NCI-H1092 (cell line): ENCODE measurements at places on chromosomes 6 and 20.

DNA sequence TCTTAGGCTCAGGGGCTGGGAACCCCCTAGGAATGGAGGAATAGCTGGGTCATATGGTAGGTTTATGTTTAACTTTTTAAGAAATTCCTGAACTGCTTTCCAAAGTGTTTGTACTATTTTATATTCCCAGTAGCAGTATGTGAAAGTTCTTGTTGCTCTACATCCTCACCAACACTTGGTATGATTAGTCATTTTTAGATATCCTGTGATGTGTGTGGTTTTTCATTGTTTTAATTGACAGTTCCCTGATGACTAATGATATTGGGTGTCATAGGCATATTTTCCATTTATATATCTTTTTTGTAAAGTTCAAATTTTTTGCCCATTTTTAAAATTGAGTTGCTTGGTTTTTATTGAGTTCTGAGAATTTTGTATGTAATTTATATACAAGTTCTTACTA is 72.3 kb downstream of the SLC16A10 start:
- DNase-seq, result no peak

- no peak for DNase-seq
These were observed 85.3 kb downstream of the NKAIN2 start for GRCh38 chr6:123888771-123889513.

GRCh38 chr6:69286331-69286730 is 510.5 kb downstream of the LMBRD1 start:
- DNase-seq, result peak; percentile 12

GRCh38 chr6:157020398-157020797 is 243.2 kb downstream of the ARID1B start:
- no peak for DNase-seq

- DNase-seq, result no peak
These were observed 427.8 kb downstream of the PREX1 start for GRCh38 chr20:48400009-48400408.

GRCh38 chr6:135830452-135830881 is 21.0 kb upstream of the PDE7B start:
- DNase-seq, result no peak

DNA sequence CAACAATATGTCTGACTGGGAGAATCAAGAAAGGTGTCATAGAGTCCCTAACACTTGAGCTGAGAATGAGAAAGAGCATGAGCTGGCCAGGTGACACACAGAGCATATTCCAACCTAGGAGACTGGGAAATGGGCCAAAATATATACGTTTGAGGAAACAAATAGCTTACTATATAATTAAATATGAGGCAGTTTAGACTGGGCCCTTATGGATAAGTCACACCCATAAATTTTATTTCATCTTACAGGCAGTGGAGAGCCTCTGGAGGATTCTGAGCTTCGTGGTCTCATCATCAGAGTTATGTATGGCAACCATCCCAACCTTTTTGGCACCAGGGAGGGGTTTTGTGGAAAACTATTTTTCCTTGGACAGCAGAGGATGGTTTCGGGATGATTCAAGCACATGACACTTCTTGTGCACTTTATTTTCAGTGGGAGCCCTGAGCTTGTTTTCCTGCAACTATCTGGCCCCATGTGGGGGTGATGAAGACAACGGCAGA is 12.9 kb upstream of the NQO2 start:
- DNase-seq, result no peak

DNA sequence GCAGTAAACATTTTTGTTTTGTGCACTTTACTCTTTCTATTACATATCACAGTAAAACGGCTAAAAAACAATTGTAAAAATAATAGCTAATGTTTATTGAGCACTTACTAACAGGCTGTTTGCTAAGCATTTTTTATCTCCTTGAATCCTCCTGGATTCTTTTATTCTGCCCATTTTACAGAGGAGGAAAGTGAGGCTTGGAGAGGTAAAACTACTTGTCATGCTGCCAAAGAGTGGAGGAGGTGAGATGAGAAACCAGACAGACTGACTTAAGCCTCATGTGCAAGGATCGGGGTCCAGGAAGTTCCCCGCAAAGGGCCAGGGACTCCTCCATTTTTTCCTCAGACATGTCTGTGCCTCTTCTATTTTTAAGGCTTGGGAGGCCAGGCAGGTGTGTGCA is 63.6 kb downstream of the DLGAP4 start:
- DNase-seq, result no peak

- no peak for DNase-seq
These were observed 5.4 kb upstream of the RAB44 start for GRCh38 chr6:36692220-36692619.

DNA sequence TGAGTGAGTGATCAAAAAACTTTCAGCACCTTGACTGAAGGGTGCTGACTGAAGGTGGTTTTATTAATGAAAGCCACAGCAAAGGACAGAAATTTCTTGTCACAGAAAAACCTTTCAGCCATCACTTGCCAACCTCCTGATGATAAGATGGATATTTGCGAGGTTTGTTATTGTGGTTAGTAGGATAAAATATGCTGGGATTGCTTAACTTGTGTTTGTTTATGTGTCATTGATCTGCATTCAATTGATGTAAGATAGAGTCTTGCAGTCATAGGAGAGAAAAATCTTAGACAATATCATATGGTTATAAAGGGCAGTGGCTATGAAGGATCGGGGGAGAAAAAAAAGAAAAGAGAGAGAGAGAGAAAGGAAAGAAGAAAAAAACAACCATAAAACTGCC is 1.2 kb downstream of the TSBP1 start:
- DNase-seq, result no peak

DNA sequence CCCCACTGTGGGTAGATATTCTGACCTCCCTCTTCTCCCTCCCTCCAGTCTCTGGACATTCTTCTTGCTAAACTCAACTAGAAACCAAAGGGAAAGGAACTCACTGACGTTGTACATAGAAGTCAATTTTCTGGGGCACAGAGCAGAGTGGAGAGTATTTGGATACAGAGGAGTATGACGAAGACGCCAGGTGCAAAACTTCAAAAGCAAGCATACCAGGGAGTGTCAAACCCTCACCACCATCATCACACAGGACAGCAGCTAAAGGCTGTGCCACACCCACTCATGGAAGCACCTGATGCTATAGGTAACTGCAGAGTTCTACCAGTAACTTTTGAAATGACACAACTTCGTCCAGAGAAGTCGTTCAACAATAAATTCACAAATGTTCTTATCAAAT is 64.8 kb downstream of the FYN start:
- no peak for DNase-seq

DNA sequence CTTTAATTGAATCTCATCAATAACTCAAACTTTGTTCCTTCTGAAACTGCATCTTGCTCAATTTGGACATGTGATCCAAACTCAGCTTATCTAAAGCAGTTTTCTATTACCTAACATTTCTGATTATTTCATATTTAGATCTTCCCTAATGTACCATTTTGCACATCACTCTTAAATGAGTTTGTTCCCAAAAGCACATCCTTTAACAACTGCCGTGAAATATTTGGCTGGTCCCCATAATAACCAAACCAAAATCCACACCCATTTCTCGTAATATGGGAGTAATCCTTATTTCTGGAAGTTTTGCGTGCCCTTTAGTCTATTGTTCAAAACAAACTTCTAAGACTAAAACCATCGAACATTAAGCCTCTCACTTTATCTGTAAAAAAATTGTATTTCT is 94.9 kb downstream of the TASP1 start:
- DNase-seq, result no peak

GRCh38 chr6:75205776-75206575 is at the start of gene COL12A1:
TSS of gene COL12A1 (minus strand) at chr6:75206053. CDS start at chr6:75202792, 3,261 bp downstream.
- no peak for DNase-seq

- no peak for DNase-seq
These were observed 841.1 kb upstream of the MANEA start for GRCh38 chr6:94736236-94736635.

DNA sequence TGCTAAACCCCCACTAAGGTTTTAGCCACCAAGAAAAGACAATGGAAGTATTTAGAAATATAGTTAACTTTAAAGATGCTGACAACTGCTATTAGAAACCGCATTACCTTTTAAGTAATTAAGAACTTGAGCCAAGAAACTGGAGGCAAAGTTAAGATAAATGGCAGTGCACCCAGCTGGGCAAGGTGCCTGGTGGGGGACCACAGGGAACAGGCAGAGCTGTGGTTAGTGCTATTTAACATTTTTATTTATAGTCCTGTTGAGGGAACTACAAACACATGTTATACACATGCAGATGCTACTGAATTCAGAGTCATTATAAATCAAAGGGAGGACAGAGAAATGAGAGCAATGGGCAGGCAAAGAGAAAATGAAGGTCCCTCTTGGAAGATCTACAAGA is 447.9 kb downstream of the TFAP2B start:
- no peak for DNase-seq

- DNase-seq, result peak; percentile 88
These were observed 437.8 kb downstream of the CDH26 start for GRCh38 chr20:60395991-60396390.

DNA sequence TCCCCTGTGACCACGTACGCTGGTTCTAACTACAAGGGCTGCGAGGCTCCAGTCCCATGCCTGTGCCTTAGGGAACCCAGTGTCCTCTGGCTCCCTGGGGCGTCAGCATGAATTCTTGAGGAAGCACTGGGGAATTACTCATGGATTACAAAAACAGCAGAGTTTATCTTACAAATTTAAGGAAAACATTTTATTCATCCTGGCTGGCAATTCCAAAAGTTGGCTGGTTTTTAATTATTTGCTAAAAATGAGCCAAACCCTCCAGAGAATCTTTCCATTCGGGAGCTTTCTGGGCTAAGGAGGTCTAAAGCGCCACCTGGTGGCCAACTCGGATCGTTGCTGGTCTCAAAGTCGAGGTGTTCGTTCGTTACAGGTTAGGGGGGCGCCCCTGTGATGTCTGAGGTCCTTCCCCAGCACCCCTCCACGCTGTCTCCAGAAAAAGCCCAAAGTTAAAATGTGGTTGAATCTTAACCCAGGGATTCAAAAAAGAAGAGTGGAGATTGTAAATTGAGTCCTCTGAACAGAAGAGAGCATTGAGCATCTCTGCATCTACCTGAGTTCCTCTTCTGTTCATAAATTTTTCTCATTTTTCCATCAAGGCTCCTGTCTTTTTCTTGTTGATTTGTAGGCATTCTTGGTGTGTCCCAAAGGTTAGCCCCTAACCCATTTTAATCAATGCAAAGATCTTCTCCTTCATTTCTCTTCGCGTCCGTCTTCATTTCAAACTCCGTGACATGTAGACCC is 99.4 kb downstream of the BFSP1 start:
- DNase-seq, result peak; percentile 61

DNA sequence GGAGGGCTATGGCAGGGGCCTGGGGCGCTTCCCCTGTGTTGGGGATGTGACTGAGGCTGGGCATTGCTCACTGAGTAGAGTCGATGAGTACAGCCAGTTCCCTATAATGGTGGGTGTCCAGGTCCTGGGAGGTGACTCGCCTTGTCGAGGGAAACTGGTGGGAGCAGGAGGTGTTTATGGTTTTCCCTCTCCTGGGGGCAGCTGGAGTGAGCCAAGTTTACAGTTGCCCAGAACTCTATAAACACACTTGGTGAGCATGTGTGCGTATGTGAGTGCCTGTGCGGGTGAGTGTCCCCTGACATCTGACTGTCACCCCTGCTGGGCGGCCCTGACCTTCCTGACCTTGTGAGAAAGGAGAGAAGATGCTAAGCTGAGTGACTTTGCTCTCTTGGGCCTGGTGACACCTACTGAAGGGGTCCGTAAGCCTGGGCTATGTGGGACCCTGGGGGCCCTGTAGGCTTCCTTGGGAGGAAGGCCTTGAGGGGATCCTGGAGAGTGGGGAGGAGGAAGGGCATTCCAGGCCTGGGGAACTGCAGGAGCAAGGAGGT is 65.9 kb downstream of the VEGFA start:
- DNase-seq, result no peak

DNA sequence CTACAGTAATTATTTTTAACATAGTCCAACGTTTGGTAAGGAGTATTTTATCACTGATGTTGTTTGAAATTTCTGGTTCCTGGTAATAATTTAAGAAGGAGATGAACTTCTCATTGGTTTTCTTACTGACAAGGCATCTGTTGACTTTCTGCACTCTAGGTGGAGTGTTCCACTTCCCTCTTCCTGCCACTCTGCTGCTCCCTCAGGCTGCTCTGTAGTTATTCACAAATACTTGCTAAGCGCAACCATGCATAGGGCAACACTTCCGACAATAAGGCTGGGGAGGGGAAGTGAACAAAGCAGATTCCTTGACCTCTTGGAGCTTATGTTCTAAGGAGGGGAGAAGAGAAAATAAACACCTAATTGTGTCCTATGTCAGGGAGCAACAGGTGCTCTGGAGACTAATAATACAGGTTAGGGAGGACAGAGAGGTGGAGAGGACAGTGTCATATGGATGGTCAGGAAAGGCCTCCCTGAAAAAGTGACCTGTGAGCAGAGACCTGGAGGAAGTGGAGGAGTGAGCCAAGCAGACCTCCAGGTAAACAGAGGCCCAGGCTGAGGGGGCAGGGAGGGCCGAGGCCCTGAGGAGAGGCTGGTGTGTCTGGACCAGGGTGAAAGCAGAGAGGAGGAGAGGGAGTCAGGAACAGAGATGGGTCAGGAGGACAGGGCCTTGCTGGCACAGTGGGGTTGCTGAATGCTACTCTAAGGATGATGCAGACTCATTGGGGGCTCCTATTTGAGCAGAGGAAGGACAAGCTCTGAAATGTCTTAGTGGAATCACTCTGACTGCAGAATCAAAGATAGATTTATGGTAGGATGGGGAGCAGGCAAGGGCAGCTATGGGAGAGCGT is 134.8 kb upstream of the SLC24A3 start:
- no peak for DNase-seq
